ENCODE measurements at places on chromosomes 4 and X.

- H3K4me1 ChIP-seq = no peaks in the 10 kb centered on the region
- DNase-seq = no peak
- peaks cover 92% of the 10 kb centered on the region for H3K36me3 ChIP-seq
Observed at GRCh38 chr4:10079256-10079655, 37.3 kb downstream of the WDR1 start.

GRCh38 chrX:110087485-110088356 is 84.8 kb downstream of the TMEM164 start:
- H3K36me3 ChIP-seq = no peaks in the 10 kb centered on the region
- no peaks in the 10 kb centered on the region for H3K27me3 ChIP-seq
- peaks cover 23% of the 10 kb centered on the region for H3K4me1 ChIP-seq

DNA sequence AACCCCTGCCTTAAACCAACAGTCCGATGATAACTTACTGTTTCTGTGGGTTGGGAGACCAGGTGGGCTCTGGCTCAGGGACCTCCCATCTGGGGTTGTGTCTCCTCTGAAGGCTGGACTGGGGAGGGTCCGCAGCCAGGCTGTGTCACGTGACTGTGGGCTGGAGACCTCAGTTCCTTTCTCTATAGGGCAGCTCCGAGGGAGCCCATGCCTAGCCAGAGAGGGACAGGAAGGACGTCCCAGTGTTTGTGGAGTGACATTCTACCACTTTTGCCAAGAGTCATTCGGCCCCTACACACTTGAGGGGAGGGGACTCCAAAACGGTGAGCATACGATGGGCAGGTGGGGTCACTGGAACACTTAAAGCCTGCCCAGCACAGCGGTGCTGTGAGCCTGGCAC is 4.5 kb downstream of the PCGF3 start:
- H3K4me1 ChIP-seq = peaks cover 12% of the 10 kb centered on the region
- H3K27ac ChIP-seq = no peak overlapping the region
- no peak overlapping the region for H3K4me3 ChIP-seq
- H3K36me3 ChIP-seq = peaks cover 5% of the 10 kb centered on the region
- DNase-seq = no peak
- no peaks in the 10 kb centered on the region for H3K27me3 ChIP-seq

DNA sequence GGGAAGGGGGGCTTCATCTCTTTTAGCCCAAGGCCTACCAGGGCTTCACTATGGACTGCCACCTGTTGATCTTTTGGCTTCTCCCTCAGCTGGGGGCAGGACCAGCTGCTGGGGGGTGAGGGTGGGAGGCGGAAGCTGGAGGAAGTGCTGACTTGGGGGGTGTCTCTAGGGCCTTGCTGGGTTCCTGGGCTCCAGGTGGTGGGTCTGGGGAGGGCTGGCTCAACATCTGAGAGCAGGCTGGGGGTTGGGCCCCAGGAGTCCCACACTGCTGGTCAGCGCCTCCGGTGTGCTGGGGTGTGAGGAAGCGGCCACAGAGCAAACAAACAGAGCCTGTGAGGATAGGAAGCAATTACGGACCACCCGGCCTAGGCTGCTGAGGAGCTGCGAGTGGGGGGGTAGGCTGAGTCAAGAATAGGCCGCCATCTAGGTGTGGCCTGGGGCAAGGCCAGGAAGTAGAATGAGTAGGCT is 85.7 kb downstream of the EFNB1 start:
- H3K4me1 ChIP-seq = no peaks in the 10 kb centered on the region
- H3K27me3 ChIP-seq = peaks cover 3% of the 10 kb centered on the region
- H3K27ac ChIP-seq = no peak overlapping the region
- H3K4me3 ChIP-seq = no peak overlapping the region
- H3K36me3 ChIP-seq = no peaks in the 10 kb centered on the region

DNA sequence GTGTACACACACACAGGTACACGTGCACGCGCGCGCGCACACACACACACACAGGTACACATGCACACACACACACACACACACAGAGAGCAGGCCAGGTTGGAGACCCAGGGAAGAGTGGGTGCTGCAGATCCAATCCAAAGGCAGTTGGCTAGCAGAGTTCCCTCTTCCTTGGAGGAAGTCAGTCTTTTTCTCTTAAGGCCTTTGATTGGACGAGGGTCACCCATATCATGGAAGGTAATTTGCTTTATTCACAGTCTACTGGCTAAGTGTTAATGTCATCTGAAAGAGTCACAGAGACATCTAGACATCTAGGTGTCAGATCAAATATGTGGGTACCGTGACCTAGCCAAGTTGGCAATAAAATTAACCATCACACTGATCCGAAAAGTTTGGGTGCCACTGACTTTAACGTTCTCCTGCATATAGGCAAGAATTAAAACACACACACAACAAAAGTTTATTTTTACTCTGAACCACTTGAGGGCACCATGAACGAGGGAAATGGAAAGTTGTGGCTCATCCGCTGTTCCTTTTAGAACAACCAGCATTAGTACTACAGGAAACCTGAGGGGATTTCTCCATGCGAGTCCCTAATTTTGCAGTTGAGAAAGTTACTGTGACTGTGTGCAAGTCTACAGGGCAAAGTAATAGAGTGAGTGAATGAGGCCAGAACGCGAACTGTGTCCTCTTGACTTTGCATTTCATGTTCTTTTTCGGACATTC is 66.0 kb upstream of the STOX2 start:
- no peak for DNase-seq
- no peaks in the 10 kb centered on the region for H3K36me3 ChIP-seq
- peaks cover 7% of the 10 kb centered on the region for H3K4me1 ChIP-seq
- no peak overlapping the region for H3K4me3 ChIP-seq

DNA sequence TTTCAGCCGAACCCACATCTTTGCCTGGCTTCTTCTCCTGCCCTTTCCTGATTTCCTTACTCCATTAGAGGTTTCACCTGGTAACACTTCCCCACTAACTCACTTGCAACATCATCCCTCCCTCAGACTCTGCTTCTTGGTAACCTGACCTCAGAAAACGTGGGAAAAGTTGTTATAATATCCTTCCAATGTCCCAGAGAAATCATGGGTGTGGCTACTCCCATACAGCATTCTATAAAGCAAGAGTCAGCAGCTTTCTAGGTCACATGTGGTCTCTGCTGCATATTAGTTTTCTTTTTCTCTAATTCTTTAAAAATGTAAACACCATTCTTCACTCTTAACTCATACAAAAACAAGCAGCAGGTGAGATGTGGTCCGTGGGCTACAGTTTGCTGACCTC is 283.1 kb upstream of the MAOA start:
- no peak for DNase-seq
- H3K4me1 ChIP-seq = no peaks in the 10 kb centered on the region
- H3K27me3 ChIP-seq = no peaks in the 10 kb centered on the region
- H3K36me3 ChIP-seq = no peaks in the 10 kb centered on the region
- H3K27ac ChIP-seq = no peak overlapping the region

- H3K27me3 ChIP-seq = no peaks in the 10 kb centered on the region
- no peak overlapping the region for H3K27ac ChIP-seq
- H3K4me3 ChIP-seq = no peak overlapping the region
- peak; percentile 28 for DNase-seq
- H3K36me3 ChIP-seq = no peaks in the 10 kb centered on the region
Observed at GRCh38 chr4:160202802-160203201, 1099.9 kb downstream of the RAPGEF2 start.

- no peak overlapping the region for H3K27ac ChIP-seq
- H3K4me3 ChIP-seq = no peak overlapping the region
- no peak for DNase-seq
- no peaks in the 10 kb centered on the region for H3K4me1 ChIP-seq
Observed at GRCh38 chr4:142984871-142985585, 138.9 kb upstream of the INPP4B start.

DNA sequence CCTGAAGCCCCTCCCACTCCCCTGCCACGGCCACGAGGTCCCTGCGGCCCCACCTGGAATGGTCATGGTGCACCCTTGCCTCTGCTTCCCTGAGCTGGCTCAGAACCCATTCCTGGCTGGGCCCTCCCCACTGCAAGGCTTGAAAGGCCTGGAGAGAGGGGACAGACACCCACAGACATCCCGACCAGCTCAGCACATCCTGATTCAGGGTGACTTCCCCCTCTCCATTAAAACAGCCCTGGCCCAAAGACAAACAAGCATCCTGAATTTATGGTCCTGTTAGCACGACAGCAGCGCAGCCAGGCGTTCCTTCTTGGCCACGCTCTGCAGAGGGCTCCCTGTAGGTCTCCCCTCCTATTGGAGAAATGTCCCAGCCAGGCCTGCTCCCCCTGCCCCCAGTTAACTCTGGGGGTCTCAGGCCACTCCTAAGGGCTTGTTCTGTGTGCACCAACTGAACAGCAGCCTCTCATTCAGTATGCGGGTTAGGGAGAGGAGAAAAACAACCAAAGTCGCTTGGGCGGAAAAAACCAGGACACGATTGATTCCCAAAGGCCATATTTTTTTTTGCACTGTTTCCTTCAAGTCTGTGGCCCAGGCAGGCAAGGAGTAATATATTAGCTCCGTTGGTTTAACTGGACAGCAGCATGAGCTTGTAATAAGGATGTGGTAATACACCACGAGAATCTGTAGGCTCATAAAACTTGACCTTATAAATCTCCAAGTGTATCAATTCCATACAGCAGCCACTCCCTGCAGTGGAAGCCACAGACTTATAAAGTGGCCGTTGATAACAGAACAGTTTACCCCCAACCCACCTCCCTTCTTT is 106.7 kb upstream of the MSX1 start:
- no peaks in the 10 kb centered on the region for H3K27me3 ChIP-seq
- no peak for DNase-seq

- H3K4me1 ChIP-seq = peaks cover 5% of the 10 kb centered on the region
- no peak overlapping the region for H3K27ac ChIP-seq
- no peak for DNase-seq
Observed at GRCh38 chr4:57156242-57156990, 46.2 kb upstream of the IGFBP7 start.

- H3K36me3 ChIP-seq = no peaks in the 10 kb centered on the region
- no peak for DNase-seq
- no peak overlapping the region for H3K4me3 ChIP-seq
- no peak overlapping the region for H3K27ac ChIP-seq
- H3K27me3 ChIP-seq = no peaks in the 10 kb centered on the region
- H3K4me1 ChIP-seq = no peaks in the 10 kb centered on the region
Observed at GRCh38 chr4:79217025-79217424, 108.8 kb downstream of the NAA11 start.

GRCh38 chr4:7227008-7227407 is 34.7 kb downstream of the SORCS2 start:
- H3K27ac ChIP-seq = no peak overlapping the region
- peaks cover 5% of the 10 kb centered on the region for H3K27me3 ChIP-seq

GRCh38 chr4:188005561-188005960 is 10.0 kb downstream of the ZFP42 start:
- no peak overlapping the region for H3K27ac ChIP-seq
- no peaks in the 10 kb centered on the region for H3K27me3 ChIP-seq
- H3K4me1 ChIP-seq = peaks cover 3% of the 10 kb centered on the region

DNA sequence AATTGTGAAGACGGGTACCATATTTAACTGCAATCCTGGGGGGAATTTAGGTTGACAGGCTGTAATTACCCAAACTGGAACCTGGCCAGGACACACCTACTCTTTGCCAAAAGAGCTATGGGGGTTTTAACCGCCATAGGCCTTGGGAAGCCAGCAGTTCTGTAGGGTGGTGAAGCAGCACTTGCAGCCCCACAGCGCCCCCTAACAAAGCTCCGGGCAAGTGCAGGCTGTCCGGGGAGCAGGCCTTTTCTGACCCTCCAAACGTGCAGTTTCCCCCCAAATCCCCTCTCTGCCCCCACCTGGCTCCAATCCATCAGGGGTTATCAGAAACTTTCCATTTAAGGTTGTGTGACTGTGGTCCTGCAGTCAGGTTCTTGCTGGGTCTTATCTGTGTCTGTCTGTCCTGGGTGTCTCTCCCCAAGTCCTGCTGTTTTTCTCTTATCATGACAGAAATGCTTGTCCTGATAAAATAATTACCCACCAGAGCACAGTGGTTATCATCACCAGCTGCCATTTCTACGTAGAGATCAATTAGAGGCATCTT is 350.9 kb downstream of the MID1IP1 start:
- no peaks in the 10 kb centered on the region for H3K4me1 ChIP-seq
- no peaks in the 10 kb centered on the region for H3K27me3 ChIP-seq
- H3K4me3 ChIP-seq = no peak overlapping the region
- H3K27ac ChIP-seq = no peak overlapping the region

DNA sequence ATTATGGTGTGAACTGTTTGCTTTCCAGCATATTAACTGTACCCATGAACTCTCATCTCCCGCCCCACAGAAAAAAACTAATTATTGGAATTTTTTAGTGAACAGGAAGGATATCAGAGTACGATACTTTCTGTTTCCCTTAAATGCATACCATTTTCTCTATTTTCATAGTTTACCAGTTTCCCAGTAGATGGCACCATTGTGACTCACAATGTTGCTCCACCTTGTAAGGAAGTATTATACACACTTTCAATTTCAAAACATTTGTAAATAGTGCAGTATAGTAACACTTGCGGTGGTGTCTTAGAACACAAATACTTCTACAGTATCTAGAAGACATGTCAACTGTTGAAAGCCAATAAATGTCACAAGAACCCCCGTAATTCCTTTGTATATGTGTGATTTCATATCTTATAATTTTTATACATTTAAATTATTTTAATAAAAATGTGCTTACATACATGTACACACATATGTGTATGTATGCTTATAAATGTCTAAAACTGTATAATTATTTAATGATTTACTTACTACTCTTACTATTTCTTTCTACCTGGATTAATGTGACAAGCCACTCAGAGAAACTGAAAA is 167.3 kb downstream of the SLIT2 start:
- H3K4me3 ChIP-seq = no peak overlapping the region
- H3K36me3 ChIP-seq = no peaks in the 10 kb centered on the region
- peak overlapping the region; percentile 44 for H3K27ac ChIP-seq
- H3K4me1 ChIP-seq = no peaks in the 10 kb centered on the region
- H3K27me3 ChIP-seq = no peaks in the 10 kb centered on the region

DNA sequence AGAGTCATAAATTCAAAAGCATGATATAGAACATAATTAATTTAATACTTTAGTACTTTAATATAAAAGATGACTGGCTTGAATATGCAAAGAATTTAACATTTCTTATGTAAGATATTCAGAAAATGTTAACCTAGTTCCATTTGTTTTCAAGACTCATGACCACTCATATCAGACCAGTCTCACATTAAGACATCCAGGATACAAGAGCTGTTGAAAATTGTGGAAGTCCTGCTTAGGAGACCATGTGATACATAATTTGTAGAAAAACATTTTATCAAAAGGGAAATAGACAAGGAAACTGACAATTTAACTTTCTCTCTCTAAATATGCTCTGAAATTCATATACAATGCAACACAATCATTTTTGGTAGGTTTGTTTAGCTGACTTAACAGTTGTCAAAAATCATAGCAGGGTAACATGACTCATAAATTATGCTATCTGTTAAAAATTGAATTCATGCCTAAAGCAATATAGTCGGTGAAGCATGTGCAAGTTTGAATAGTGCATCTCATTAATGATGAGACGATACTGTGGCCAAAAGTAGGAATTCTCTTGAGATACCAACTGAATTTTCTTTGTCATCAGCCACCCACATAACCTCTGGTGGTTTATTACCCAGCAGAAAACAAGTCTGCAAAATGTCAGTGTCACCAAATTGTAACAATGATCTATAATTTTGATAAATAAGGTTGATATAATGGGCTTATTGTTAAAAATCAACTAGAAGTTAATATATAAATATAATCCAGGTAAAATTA is 211.4 kb downstream of the GASK1B start:
- H3K4me1 ChIP-seq = no peaks in the 10 kb centered on the region
- H3K27ac ChIP-seq = no peak overlapping the region
- no peaks in the 10 kb centered on the region for H3K27me3 ChIP-seq
- DNase-seq = no peak
- H3K36me3 ChIP-seq = no peaks in the 10 kb centered on the region
- H3K4me3 ChIP-seq = no peak overlapping the region

All from keratinocyte (primary cell).